ENCODE measurements at places on chromosomes 12 and 14.

- no peak overlapping the region for H3K27ac ChIP-seq
- H3K4me1 ChIP-seq: no peaks in the 10 kb centered on the region
- no peaks in the 10 kb centered on the region for H3K27me3 ChIP-seq
- no peak overlapping the region for H3K4me3 ChIP-seq
- no peaks in the 10 kb centered on the region for H3K36me3 ChIP-seq
These were observed 622.4 kb downstream of the SLC6A15 start for GRCh38 chr12:84290168-84290567.

DNA sequence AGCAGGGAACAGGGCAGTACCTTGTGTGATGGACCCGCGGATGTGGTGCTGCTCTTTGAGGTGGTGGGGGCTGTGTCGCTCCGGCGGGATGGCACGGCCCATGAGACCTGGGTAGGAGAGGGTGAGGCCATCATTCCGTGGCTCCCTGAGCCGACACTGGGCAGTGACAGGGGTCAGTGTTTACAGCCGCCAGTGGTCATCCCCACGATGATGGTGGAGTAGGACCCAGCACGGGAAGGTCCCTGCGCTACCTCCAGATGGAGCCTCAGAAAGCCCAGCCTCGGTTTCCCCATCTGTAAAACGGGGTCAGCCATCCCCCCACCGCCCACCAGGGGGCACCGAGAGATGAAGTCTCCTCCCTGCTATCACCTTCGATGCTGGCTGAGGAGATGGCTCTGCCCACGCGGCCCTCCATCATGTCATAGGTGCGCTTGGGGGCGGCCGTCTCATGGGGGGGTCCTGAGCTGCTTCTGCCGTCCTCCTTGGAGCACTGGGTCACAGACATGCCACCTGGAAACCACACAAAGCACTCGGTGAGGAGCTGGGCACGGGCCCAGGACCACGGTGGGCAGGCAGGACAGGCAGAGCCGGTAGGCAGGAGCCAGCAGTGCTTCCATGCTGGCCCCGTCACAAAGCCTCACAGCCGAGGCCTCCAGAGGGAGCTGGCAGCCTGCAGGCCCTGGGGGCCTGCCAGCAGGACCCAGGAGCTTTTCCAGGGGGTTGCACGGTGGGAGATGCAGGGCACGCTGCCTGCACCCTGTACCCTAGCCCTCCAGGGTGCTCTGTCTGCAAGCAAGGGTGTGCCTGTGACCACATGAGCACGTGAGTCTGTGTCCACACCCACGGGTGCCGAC lies 53.1 kb downstream of the RFLNA start:
- H3K27me3 ChIP-seq: no peaks in the 10 kb centered on the region
- DNase-seq: no peak
- peaks cover 98% of the 10 kb centered on the region for H3K36me3 ChIP-seq
- H3K4me3 ChIP-seq: no peak overlapping the region
- peaks cover 11% of the 10 kb centered on the region for H3K4me1 ChIP-seq
- no peak overlapping the region for H3K27ac ChIP-seq

GRCh38 chr14:96191353-96191752 lies 13.3 kb upstream of the BDKRB2 start:
- peaks cover 29% of the 10 kb centered on the region for H3K4me1 ChIP-seq
- H3K27ac ChIP-seq: no peak overlapping the region
- no peak overlapping the region for H3K4me3 ChIP-seq
- DNase-seq: no peak

DNA sequence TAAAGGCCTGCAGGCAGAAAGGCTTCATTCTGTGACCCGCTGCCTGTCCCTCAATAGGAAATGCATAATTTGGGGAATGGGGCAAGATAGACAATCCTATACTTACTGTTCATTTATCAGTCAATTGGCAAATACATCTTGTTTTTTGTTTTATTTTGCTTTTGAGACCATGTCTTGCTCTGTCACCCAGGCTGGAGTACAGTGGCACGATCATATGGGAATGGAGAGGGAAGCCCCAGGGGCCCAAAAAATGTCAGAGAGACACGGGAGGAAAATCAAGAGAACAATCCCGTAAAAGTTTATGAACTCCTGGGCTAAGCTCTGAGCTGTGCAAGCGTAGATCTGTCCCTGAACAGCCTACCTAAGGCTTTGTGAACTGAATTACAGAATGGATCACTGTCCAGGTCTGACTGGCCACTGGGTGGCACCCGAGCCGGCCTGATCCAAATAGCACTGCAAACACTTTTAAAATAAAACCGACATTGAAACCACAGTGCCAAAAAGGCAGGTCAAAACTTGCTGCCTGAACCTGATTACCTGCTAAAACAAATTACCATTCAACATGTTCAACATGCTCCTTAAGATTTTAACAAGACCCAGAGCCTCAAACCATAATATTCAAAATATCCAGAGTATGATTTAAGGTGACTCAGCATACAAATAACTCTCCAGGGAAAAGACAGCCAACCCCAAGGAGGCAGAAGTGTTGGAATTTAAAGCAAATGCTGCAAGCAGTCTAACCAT lies 11.8 kb downstream of the COPS7A start:
- DNase-seq: peak; percentile 58
- no peaks in the 10 kb centered on the region for H3K4me1 ChIP-seq
- H3K27ac ChIP-seq: peak overlapping the region; percentile 37
- peaks cover 18% of the 10 kb centered on the region for H3K36me3 ChIP-seq

DNA sequence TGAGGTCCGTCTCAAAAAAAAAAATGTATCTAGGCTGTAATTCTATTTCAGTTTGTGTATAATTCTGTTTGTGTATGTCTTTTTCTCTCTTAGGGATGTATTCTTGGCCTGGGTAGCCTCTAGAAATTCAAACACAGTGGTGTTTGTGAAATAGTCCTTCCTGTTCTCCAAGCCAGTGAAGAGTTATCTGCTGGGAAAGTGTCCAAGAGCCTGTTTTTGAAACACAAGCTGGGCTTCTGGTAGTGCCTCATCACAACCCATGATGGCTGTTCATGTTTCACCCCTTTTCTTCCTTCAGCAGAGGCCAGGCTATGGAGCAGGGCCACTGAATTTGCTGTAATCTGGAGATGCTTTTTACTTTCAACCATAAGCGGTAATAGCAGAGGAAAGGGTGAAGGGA lies 14.7 kb downstream of the METTL3 start:
- H3K4me3 ChIP-seq: no peak overlapping the region
- H3K27ac ChIP-seq: no peak overlapping the region
- peaks cover 89% of the 10 kb centered on the region for H3K36me3 ChIP-seq
- peaks cover 4% of the 10 kb centered on the region for H3K4me1 ChIP-seq
- DNase-seq: no peak
- no peaks in the 10 kb centered on the region for H3K27me3 ChIP-seq

Data from mesenchymal stem cell (in vitro differentiated cells and primary cell).